Central memory CD8-positive, alpha-beta T cell (primary cell): ENCODE measurements at places on chromosomes 6 and 20.

DNA sequence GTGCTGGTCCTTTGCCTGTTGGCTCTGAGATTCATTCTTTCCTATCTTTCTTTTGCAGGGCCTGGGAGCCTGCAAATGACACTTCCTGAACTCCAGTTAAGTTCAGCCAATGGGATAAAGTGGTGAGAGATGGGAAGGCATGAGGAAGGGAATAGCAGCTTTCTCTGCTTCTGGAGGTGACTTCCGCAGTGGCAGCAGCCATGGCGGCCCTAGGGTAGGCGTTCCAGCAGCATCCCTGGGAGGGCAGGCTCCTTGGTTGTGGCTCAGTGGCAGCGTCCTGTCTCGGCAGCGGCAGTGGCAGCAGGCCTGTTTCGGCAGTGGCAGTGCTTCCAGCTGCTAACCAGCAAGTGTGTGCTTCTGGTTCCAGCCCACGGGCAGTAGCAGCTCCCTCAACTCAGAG lies 7.3 kb upstream of the MDFI start:
- peaks cover 20% of the 10 kb centered on the region for H3K27me3 ChIP-seq
- peaks cover 3% of the 10 kb centered on the region for H3K36me3 ChIP-seq
- H3K4me1 ChIP-seq = peaks cover 6% of the 10 kb centered on the region
- no peak for DNase-seq

DNA sequence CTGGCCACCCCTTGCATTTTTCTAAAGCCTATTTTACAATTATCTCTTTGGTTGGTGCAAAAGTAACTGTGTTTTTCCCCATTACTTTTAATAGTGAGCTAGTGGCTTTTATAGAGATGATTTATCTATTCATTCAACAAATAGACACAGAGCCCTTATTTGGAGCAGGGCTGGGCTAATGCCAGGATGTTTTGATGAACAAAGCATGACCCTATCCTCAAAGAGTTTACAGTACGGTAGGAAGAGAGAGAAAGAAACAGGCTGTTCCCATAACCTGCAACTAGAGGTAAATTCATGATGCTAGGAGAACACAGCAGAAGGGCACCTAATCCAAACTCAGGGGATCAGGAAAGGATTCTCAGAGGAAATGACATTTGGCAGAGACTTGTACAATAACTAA lies 37.3 kb upstream of the UST start:
- DNase-seq = no peak
- no peaks in the 10 kb centered on the region for H3K27me3 ChIP-seq
- no peak overlapping the region for H3K27ac ChIP-seq
- H3K4me1 ChIP-seq = no peaks in the 10 kb centered on the region
- H3K4me3 ChIP-seq = no peak overlapping the region

DNA sequence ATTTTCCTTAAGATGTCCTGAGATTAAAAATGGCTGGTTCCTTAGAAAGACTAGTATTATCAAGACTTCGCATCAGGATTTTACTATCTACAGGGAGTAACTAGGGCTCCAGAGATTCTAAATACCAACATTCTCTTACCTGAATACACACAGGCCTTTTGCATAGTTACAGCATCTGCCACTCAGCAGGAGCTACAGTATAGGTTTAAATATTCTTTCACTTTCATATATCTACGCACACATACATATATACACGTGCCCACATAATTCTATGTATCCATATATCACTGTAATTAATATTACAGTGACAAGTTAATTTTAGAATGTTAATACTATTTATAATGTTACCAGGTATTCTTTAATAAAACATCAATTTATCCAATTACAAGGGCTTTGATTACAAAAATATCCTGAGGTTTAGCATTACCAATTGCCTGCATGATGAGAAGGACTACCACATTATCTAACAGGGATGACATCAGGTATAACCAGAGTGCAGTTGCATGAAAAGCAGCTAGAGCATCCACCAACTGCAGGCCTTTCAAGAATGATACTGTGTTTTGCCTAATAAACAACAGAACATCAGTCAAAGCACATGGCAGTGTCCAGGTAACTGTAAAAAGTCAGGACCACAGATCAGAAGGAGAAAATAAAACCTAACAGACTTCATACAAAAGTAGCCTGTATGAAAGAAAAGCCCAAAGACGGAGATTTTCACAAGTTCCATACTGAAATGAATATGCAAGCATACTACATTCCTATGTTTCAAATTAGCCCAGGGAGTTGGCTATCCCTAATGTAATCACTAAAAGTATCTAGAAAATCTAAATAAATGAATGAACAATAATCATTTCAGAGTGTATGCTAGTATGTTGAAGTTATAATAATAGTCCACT lies 268.7 kb downstream of the PTPRK start:
- H3K27ac ChIP-seq = no peak overlapping the region
- no peaks in the 10 kb centered on the region for H3K36me3 ChIP-seq
- DNase-seq = no peak
- H3K4me3 ChIP-seq = no peak overlapping the region
- H3K4me1 ChIP-seq = peaks cover 7% of the 10 kb centered on the region
- no peaks in the 10 kb centered on the region for H3K27me3 ChIP-seq

DNA sequence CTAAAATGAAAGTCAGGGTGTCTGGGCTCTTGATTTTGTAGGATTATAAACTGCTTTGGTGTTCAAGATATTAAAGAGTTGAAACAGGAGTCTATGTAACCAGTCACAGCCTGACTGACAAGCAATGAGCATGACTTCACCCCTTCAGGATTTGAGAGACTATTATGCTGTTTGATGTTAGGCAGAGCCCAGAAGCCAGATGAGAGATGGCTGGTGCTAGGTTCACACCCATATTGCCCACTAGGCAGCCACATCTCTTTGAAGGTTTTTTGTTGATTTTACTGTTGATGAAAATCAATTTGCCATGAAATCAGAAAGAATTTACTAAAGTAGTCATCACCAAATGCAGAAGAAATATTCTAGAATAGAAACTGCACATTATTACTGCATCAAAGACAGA lies 243.6 kb downstream of the KHDRBS2 start:
- H3K4me3 ChIP-seq = no peak overlapping the region
- no peaks in the 10 kb centered on the region for H3K4me1 ChIP-seq
- H3K27ac ChIP-seq = no peak overlapping the region
- no peaks in the 10 kb centered on the region for H3K27me3 ChIP-seq
- DNase-seq = no peak

DNA sequence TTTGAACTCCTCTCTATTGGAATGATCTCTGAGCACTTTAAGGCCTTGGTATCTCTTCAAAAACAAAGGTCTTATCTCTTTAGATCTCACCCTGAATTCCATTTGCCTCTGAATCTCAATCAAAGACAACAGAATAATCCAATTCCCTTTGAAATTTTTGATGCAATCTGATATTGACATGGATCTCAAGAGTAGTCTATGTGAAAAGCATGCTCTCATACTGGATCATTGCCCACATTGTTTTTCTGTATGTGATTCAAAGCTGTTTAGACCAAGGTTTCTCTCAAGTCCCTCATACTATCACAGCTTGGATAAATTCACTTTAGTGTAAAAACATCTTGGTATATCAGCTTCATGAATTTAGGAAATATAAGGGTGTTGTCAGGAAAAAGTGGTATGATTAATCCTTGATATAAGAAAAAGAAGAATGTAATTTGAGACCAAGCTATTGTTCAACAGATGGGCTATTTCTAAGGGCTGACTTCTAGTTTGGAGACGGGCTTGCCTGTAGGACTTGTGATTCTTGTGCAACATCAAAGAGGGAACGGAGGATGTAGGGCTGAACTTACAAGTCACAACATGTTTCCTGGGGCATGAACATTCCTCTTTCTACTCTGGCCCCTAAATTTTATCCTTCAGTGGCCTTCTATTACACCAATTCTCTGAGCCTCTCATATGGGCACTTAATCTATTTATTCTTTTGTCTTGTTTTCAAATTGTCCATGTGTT lies 77.9 kb upstream of the CITED2 start:
- no peak overlapping the region for H3K27ac ChIP-seq
- H3K36me3 ChIP-seq = no peaks in the 10 kb centered on the region
- no peaks in the 10 kb centered on the region for H3K27me3 ChIP-seq
- no peak overlapping the region for H3K4me3 ChIP-seq
- DNase-seq = no peak

DNA sequence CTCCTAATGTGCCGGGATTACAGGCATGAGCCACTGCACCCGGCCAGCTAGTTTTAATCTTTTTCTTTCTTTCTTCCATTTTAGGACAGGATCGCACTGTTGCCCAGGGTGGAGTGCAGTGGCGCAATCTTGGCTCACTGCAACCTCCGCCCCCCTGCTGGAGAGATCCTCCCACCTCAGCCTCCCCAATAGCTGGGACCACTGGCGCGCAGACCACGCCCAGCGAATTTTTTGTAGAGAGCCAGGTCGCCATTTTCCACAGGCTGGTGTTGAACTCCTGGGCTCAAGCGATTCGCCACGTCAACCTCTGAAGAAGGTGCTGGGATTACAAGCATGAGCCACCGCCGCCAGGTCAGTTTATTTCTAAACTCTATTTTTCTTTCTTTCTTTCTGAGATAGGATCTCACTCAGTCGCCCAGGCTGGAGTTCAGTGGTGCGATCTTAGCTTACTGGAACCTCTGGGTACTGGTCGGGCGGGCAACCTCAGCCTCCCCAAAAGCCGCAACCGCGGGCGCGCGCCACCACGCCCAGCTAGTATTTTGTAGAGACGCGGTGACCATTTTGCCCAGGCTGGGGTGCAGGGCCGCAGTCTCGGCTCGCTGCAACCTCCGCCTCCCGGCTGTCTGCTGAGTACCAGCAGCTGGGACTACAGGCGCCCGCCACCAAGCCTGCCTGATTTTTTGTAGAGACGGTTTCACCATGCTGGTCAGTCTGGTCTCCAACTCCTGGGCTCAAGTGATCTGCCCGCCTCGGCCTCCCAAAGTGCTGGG lies 20.0 kb upstream of the LIN28B start:
- no peak overlapping the region for H3K4me3 ChIP-seq
- no peak for DNase-seq
- H3K36me3 ChIP-seq = no peaks in the 10 kb centered on the region

DNA sequence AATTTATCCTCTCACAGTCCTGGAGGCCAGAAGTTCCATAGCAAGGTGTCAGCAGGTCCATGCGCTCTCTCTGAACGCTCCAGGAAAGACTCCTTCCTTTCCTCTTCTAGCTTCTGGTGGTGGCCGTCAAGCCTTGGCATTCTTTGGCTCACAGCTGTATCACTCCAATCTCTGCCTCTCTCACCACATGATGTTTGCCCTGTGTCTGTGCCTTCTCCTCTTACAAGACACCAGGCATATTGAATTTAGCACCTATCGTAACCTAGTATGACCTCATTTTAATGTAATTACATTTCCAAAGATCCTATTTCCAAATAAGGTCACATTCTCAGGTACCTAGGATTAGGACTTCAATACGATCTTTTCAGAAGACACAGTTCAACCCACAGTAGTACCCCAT lies 428.5 kb downstream of the CD83 start:
- no peaks in the 10 kb centered on the region for H3K36me3 ChIP-seq
- no peak for DNase-seq
- H3K4me3 ChIP-seq = no peak overlapping the region
- no peaks in the 10 kb centered on the region for H3K4me1 ChIP-seq
- no peaks in the 10 kb centered on the region for H3K27me3 ChIP-seq
- no peak overlapping the region for H3K27ac ChIP-seq

GRCh38 chr6:20918868-20919267 lies 384.6 kb downstream of the CDKAL1 start:
- H3K27ac ChIP-seq = no peak overlapping the region
- no peaks in the 10 kb centered on the region for H3K36me3 ChIP-seq
- H3K4me3 ChIP-seq = no peak overlapping the region
- no peaks in the 10 kb centered on the region for H3K27me3 ChIP-seq

GRCh38 chr6:6932968-6933367 lies 174.8 kb upstream of the RREB1 start:
- H3K4me1 ChIP-seq = no peaks in the 10 kb centered on the region
- H3K27me3 ChIP-seq = peaks cover 14% of the 10 kb centered on the region
- no peak overlapping the region for H3K4me3 ChIP-seq
- H3K36me3 ChIP-seq = no peaks in the 10 kb centered on the region
